ENCODE measurements at places on chromosomes 3 and 15.

GRCh38 chr15:57692709-57693108 is 13.8 kb upstream of the POLR2M start:
- no peak for DNase-seq

DNA sequence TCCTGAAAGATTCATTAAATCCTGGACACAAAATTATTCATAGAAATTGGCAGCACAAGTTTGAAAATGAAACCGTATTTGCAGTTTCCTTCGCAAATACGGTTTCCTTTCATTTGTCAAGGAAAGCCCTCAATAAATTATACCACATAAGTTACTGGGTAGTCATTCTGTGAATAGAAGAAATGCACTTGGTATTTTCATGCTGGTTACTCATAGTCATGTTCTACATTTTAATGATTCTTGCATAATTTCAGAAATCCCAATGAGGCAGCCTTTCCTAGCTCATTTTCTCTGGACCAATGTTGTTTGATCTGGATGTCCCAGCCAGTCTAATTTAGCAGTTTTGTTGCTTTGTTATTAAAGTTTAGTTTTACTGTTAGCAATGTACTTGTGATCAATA is 43.2 kb downstream of the MINAR1 start:
- no peak for DNase-seq

- DNase-seq = no peak
These were observed 108.6 kb upstream of the DLG1 start for GRCh38 chr3:197407053-197407452.

DNA sequence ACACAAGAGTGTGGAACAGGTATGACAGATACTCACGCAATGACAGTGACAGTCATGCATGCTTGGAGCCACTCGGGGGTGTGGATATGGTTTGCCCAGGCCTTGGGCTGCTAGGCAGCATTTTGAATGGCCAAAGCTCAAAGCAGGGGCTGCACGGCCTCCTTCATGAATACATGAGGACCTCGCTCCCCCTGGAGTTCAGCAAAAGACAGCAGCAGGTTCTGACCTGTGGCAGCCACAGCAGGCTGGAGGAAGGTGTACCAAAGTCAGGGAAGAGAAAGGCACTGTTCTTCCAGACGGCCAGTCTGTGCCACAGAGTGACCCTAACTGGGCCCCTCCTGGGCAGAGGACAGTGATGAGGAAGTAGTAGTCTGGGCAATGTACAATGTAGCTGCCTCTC is 88.2 kb upstream of the C2CD4B start:
- DNase-seq = no peak

GRCh38 chr3:194526164-194526563 is 39.4 kb upstream of the ATP13A3 start:
- DNase-seq = no peak

DNA sequence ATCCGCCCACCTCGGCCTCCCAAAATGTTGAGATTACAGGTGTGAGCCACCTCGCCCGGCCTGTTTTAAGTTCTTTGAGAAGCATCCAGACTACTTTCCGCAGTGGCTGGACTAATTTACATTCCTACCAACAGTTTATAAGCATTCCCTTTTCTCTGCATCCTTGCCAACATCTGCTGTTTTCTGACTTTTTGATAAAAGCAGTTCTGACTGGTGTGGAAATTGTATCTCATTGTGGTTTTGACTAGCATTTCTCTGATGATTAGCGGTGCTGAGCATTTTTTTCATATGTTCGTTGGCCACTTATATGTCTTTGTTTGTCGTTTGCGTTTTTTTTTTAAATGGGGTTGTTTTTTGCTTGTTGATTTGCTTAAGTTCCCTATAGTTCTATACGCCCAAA is 208.4 kb upstream of the DPPA4 start:
- no peak for DNase-seq

- no peak for DNase-seq
These were observed 16.8 kb downstream of the NUP210 start for GRCh38 chr3:13403213-13403819.

DNA sequence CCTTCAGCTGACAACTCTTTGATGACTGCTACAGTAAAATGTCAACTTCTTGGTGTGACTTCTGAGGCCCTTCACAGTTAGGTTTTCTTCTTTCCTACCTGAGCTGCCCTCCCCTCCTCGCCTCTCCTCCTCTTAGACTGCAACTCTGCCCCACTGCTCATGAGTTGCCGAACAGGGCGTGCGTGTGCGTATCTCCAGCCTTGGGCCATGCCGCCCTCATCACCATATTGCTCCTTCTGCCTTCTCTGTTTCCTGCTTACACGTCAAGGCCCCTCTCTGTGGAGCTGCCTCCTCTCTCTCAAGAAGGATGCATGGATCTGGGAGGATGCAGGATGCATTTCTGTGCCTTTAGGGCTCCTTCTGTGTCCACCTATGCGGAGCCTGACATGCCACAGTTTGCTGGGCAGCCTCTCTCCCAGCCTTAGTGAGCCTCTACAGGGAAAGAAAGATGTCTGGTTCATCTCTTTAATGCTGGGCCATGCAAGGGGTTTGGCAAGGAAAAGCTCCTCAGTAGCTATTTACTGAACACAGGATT is 205.9 kb downstream of the RPLP1 start:
- DNase-seq = no peak

DNA sequence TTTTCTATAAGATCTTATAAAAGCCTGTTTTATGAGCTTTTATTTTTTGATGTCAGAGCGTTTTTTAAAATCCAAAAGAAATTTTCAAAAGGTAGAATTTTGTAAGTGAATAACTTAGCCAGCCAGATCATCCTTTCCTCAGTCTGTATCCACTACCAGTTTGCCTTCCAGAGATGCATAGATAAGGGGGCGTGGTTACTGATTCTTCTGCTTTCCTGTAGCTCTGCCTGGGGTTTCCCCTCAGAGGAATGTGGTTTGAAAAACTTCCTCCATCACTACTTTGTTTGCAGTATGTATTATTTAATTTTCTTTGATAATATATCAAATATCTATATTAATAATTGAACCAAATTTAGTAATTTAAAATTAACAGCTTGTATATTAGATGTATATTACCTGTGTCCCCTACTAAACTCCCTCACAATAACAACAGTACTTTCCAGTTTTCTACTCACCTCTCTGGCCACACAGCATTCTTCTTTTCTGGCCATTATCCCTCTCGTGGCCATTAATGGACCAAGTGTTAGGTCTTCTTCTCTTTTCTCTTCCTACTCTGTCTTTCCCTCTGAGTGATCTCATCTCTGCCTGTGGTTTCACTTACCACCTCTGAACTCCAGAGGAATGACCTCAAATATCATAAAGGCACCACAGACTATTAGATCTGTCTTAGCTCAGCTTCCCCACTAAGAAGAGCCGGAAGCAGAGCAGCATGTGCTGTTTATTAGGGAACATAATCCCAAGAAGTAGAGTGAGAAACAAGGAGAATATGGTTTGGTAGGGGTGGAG is 239.7 kb downstream of the UBE2E2 start:
- no peak for DNase-seq

DNA sequence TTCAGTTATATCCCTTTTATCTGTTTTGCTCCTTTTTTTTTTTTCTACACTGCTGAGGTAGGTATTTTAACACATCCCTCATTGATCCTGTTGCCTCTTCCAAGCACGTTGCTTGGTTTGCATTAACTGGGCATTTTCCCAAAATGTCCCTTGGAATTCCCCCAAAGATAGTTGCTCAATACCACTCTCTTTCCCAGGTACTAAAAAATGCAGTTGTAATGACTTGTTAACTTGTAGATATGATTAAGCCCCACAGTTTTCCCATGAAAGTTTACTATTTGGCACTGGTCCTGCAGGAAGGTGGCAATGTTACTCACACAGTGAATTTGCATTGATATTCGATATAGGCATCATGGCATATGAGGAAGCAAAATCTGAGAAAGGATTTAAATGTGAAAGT is 67.1 kb downstream of the GRM7 start:
- no peak for DNase-seq

- DNase-seq = no peak
These were observed 190.2 kb downstream of the SCAPER start for GRCh38 chr15:76714950-76715349.

DNA sequence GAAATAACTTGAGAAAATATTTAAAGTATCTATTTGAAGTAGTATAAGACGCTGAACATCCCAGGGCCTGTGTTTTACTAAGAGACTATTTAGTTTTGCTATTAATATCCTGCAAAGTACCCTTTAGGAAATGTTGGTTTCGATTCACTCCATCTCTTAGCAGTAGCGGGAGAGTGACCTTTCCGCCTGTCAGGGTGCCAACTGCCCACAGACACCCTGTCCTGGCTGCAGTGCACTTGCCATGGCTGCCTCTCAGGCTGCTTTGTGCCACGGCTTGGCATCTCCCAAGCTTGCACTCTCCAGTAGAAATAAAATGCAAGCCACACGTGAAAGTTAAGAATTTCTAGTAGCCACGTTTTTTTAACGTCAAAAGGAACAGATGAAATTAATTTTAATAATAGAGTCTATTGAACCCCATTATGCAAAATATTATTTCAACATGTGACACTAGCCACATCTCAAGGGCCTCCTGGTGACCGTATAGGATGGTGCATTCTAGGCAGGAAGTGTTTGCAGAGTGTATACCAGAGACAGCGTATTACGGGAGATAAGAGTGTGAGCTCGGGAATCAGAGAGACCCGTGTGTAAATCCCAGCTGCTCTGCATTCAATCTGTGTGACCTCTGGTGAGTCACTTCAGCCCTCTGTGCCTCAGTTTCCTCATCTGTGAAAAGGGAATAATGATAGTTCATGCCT is 19.8 kb downstream of the ADAMTS9 start:
- no peak for DNase-seq

DNA sequence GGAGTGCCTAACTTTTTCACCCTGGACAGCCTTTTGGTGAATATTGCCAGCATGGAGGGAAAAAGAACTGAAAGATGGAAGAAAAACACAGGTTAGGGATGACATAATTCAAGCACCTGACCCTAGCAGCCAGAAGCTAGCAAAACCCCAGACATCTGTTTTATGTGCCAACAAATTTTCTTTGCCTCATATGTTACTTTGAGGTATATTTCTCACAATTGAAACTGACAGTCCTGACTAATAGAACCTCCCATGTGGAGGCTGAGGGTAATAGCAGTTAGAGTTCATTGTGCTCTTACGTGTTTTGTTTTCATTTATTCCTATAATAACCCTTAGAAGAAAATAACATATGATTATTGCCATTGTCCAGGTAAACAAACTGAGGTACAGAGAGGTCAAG is 71.5 kb upstream of the SLC25A26 start:
- no peak for DNase-seq

GRCh38 chr15:69679623-69680228 is 227.1 kb downstream of the RPLP1 start:
- DNase-seq = no peak

DNA sequence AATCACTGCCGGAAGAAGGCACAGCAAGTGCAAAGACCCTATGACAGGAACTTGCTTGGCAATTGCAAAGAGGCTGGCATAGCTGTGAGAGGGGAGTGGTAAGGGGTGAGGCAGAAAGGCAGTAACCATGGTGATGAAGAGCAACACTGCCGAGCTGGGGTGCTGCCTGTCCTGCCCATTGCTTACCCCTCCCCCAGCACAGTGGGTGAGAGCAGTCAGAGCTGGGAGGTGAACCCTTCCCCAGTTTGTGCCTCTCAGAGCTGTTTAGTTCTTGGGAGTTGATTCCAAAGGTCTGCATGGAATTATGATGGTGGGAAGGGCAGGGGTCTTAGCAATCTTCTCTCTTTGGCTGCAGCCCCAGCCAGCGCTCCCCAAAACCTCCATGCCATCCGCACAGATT is 8.8 kb downstream of the TYRO3 start:
- peak; percentile 32 for DNase-seq

GRCh38 chr15:78985859-78986475 is 41.1 kb upstream of the CTSH start:
- DNase-seq = no peak

DNA sequence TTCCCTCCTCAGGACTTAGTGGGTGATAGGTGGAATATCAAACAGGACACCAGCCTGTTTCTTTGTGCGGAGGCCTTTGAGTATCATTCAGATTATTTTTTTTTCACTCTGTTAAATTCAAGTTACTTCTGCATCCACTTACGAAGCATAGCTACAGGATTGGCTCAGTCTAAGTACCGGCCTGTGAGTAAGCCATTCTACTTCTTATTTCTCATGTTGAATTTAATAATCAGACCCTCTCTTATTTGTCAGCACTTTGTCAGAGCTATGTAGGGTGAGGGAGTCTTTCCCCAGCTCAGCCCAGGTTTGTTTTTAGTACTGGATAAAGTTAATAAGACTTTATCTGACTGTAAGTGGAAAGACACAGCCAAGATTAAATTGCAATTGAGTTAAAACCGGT is 54.7 kb downstream of the ITPR1 start:
- DNase-seq = no peak

Measured in right kidney (tissue), 9 donors.